ENCODE measurements at places on chromosomes 1 and 21. TPM values are rescaled to one million over a fixed set of nuclear protein-coding genes. Genes with fewer than 3 reads are reported as not detected.

Gene FAM131C
- total RNA-seq: 0.41 TPM

Gene ARHGEF16
- total RNA-seq: not detected

Gene UBE2U
- total RNA-seq: not detected

Gene TSNAX
- total RNA-seq: 58.1 TPM

Gene MXRA8
- total RNA-seq: 490 TPM

Gene TTLL10
- total RNA-seq: not detected

Gene YOD1
- total RNA-seq: 9.1 TPM

Gene COL16A1
- total RNA-seq: 99.9 TPM

Gene NUDT17
- 2.4 TPM for total RNA-seq

Gene LCE1B
- total RNA-seq: not detected

Gene SIPA1L2
- not detected for total RNA-seq

Gene CD48
- total RNA-seq: not detected

Gene DLGAP3
- not detected for total RNA-seq

Gene PTPRC
- total RNA-seq: 0.41 TPM

Gene RIPK4
- 0.08 TPM for total RNA-seq

All from HFFc6 (cell line).